ENCODE measurements at places on chromosomes 1 and 21.
A peak's percentile ranks its signal among the peaks of the same experiment; 100 is the strongest.

DNA sequence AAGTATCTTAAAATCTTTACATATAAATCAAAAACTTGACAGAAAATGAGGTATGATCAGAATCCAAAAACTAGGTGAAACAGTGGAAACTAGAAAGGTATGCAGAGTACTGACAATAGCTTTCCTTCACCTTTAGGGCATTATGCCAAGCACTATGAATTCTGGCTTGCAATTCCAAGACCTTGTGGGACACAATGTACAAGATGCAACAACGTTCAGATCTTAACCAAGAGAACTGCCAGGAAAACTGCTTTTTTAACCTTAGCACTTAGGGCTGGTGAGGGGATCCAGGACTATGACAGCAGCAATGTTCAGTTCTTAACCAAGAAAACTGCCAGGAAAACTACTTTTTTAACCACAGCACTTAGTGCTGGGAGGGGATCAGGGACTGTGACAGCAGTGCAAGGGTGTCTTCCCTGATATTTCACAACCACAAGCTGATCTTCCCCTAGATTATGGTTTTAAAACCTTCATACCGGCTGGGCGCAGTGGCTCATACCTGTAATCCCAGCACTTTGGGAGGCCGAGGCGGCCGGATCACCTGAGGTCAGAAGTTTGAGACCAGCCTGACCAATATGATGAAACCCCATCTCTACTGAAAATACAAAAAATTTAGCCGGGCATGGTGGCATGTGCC is 22.3 kb downstream of the FOXJ3 start:
- DNase-seq = no peak

DNA sequence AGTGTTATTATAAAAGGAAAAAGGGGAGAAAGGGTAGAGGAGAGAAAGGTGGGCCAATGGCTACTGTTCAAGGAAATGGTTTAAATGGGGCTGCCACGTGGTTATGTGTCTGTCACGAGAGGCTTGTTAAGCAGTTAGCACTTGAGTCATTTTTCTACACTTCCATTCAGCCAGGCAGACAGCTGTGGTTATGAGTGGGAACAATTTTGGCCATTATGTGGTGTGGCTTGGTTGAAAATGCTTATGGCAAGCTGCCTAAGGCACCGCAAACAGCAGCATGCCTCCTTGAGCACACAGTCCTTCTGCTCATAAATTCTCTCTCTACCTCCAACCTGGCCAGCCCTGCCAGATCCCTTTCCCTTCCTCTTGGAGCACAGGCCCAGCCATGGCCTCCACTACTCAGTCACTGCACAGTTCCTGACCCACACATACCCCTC is 3.2 kb upstream of the SRM start:
- no peak for DNase-seq

DNA sequence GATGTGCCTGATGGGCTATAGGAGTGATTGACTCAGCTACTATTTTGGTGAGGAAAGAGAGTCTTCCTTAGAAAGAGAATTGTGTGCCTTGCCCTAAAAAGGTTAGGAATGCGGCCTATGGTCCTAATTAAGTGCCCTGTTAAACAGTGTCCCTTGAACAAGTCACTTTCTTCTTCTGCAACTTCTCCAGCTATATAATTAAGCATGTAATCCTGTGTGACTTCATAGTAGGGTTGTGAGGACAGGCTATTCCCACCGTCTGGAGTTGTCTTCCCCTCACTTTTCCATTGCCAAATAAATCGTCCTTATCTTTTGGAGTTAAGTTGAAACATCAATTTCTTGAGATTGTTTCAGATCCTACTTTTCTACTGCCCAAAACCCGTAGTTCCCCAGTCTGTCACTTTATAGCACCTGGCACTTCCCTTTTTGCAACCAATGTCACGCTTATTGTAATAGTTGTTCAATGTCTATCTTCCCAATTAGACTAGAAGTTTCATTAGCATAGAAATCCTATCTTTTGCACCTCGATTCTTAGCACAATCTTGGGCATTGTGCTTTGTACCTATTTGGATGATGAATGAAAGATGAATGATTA is 27.6 kb upstream of the SLC16A1 start:
- DNase-seq = no peak

- no peak for DNase-seq
These were observed 83.2 kb downstream of the SH3GLB1 start for GRCh38 chr1:86787621-86788020.

GRCh38 chr1:60224523-60224922 is 151.0 kb upstream of the C1orf87 start:
- no peak for DNase-seq

GRCh38 chr21:26961698-26962097 is 5.2 kb downstream of the ADAMTS5 start:
- no peak for DNase-seq

- DNase-seq = no peak
These were observed 135.3 kb downstream of the BRINP2 start for GRCh38 chr1:177306019-177306415.

- no peak for DNase-seq
These were observed 156.0 kb upstream of the TIAM1 start for GRCh38 chr21:31500071-31500470.

GRCh38 chr1:81414488-81415015 is 386.2 kb upstream of the ADGRL2 start:
- peak; percentile 36 for DNase-seq

GRCh38 chr1:41456847-41457540 is 27.5 kb downstream of the EDN2 start:
- no peak for DNase-seq

GRCh38 chr1:60731321-60731720 is 351.0 kb upstream of the NFIA start:
- no peak for DNase-seq

- no peak for DNase-seq
These were observed 2.3 kb downstream of the FYB2 start for GRCh38 chr1:56816909-56817308.

- DNase-seq = peak; percentile 79
These were observed at the start of gene KCNK1 for GRCh38 chr1:233613252-233614172. Gene KCNK1 (plus strand): TSS chr1:233614106. CDS start chr1:233614172, 66 bp downstream.

DNA sequence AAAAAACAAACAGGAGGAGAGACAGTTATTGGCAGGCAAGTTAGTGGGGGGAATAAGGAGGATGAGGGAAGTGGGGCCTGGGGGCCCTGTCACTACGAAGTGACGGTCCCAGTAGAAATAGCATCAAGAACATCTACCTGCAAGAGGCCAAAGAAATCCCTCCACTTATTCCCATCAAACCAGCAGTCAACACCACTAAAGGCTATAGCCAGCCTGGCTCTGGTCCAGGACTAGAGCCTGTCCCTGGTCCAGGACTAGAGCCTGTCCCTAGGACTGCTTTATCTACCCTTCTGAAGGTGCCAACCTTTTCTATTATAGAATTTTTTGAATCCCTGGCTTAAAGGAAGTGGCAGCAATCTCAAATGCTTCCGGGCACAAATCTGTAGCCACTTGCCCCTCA is 3.2 kb downstream of the KLF18 start:
- DNase-seq = no peak

GRCh38 chr1:103063921-103064320 is 44.4 kb downstream of the COL11A1 start:
- no peak for DNase-seq

GRCh38 chr1:168664069-168664834 is 64.8 kb downstream of the DPT start:
- DNase-seq = no peak

DNA sequence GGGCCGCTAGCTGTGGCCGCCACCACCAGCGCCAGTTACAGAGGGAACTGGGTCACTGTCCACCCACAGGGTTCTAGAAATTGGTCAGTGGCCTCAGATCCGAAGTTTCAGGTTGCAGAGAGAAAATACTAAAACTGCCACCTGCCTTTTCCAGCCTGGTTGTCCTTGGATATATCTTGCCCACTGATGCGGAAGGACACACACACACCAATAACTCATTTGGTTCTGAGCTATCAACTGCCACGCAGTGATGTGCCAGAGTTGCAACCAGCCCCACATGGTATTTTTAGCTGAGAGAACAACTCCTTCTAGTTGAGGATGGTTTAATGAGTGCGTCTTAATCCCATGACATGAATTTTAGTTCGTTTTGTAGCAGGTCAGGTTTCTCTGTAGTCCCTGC is 68.1 kb downstream of the SH3BGR start:
- DNase-seq = no peak

GRCh38 chr1:187264995-187265602 is 436.4 kb downstream of the PLA2G4A start:
- no peak for DNase-seq

GRCh38 chr1:56550138-56550858 is 29.1 kb downstream of the PLPP3 start:
- no peak for DNase-seq

GRCh38 chr1:161115132-161115711 is 2.6 kb downstream of the PFDN2 start:
- no peak for DNase-seq

- DNase-seq = no peak
These were observed 89.0 kb upstream of the CHODL start for GRCh38 chr21:18155508-18156193.

GRCh38 chr1:100629391-100629790 is 90.2 kb upstream of the VCAM1 start:
- DNase-seq = no peak

GRCh38 chr1:27179379-27179778 is 24.5 kb upstream of the SLC9A1 start:
- DNase-seq = no peak

GRCh38 chr1:111850109-111850508 is 94.4 kb downstream of the DDX20 start:
- DNase-seq = no peak

GRCh38 chr1:148362626-148363438 is 120.3 kb downstream of the PPIAL4G start:
- DNase-seq = no peak

DNA sequence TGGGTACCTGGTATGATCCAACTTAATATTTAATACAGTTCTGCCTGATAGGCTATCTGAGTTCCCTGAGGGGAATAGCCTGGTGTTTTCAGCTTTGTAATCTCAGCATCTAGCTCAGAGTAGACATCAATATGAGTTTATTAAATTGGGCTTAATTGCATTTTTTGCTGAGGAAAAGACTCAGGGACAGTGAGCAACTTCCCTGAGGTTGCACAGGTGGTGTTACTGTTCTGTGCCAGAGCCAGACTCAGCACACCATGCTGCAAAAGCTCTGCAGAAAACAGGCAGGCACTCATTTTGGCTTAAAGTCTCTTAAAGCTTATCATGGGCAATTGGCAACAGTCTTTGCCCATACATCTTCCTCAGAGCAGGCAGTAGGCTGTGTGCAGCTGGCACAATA is 90.5 kb upstream of the JUN start:
- no peak for DNase-seq

DNA sequence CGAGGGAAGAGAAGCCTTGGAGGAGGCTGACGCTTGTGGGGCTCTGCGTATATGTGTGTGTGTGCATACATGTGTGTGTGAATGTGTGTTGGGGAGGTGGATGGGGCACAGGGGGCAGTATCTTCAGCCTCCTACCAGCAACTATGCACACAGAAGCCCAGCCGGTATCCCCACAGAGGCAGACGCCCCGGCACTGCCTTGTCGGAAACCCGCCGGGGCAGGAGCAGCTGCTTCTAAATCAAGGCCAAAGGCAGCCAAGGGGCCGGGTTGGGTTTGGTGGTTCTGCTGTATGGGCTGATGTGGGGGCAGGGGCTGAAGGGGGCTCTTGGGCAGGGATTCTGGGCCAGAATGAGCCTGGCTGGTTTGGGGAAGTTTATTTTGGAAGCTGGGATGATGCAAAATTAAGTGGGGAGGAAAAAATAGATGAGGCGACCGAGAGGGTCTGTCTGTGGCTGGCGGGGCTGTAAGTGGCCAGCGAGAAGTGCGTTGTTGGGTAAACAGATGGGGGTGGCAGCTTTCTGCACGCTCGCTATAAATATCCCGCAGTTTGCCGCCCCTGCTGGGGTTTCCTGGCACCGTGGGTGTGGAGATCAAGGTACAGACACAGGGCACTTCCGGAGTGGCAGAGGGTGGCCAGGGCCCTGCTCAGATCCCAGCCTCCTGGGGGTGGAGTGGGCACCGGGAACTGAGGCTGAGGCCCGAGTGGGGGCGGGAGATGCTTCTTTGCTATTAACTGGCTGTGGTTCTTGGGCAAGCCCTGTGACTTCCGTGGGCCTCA is 11.0 kb upstream of the WNT4 start:
- no peak for DNase-seq

GRCh38 chr21:33839167-33839716 is 76.4 kb downstream of the ATP5PO start:
- DNase-seq = no peak

DNA sequence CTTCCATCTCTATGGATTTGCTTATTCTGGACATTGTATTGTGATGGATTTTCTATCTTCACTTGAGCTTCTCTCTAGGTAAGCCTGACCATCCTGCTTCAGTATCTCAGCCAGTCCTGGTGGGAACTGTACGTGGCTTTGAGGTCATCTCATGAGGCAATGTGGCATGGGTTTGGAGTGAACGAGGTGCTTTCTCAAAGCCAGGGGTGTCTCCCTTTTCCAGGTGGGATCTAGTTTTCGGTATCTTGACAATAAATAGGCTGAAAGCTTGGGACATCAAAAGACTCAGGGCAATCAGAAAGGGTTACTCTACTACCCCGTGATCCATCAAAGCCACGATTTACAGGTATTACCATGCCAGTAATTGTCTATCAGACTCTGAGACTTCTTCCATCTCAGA is 40.8 kb downstream of the AZIN2 start:
- no peak for DNase-seq

DNA sequence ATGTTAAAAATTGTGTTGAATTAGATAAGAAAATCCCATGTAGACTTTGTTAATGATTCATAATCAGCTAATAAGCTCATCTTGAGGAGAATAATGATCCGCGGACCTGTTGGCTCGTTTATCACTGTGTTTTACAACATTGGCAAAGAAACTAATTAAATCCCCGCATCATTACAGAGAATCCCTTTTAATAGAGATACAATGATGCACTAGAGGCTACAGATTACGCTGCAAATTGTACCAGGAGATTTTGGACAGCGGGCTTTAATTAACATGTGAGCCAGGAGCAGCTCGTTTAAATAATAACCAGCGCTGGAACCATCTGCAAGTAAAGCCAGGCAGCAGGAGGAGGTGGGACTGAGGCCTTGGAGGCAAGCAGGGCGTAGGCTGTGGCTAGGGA is 280.3 kb upstream of the POU3F1 start:
- no peak for DNase-seq

DNA sequence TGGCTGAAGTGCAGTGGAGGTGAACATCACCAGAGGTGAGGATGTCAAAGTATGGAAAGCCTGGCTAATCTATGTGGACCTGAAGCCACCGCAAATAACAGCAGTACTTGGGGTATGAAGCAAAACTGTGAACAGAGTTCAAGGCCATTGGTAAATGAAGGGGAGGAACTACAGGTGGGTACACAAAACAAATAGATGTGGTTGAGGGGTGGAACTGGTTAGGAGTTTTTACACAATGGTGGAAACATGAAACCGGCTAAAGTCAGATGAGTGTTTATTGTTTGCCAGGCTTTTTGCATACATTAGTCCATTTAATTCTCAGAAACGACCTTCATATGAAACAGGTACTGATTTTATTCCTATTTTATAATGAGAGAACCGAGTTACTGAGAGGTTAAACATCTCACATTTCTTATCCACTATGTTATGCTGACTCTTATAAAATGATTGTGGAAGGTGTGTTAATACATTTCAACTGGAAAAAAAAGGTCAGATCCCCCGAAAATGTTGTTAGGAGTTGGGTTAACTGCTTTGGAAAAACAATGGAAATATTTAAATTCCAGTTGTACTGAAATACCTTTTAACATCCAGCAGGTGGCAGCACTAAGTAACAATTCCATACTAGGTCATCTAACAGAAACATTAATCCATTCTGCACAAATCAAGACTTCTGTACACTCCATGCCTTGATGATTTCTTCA is 44.3 kb upstream of the GTF2B start:
- DNase-seq = no peak

GRCh38 chr1:101444873-101445618 is 208.2 kb downstream of the S1PR1 start:
- DNase-seq = no peak
